ENCODE measurements at places on chromosomes 1 and 21.
A peak's percentile ranks its signal among the peaks of the same experiment; 100 is the strongest.

GRCh38 chr21:42155045-42155855, 63.7 kb upstream of the ABCG1 start:
- no peak for DNase-seq

- DNase-seq: no peak
Measured at GRCh38 chr1:245188403-245188802, 33.6 kb downstream of the KIF26B start.

DNA sequence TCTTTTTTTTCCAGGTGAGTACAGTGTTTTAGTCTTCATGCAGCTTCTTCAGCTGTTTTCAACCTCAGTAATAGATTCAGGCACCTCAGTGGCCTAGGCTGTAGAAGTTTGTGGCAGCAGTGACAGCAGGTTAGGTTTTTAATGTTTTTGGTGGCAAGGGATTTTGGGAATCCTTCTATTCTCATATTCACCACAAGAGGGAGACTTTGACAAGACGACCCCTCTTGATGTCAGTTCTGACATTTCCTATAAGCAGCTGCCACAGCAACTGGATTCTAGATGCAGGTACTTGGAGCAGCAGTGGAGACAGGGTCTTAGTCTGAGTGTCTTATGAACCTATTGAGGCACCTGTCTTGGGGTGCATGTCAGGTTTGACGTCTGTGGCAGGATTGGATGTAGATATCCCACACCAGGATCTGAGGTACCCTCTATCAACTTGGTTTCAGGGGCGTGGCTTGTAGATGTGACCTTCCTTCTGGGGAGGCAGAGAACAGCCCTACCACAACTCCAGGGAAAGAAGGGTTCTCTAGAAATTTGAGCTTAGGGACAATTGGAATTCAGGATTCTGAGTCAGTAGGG, 1104.2 kb upstream of the TMPRSS15 start:
- no peak for DNase-seq

DNA sequence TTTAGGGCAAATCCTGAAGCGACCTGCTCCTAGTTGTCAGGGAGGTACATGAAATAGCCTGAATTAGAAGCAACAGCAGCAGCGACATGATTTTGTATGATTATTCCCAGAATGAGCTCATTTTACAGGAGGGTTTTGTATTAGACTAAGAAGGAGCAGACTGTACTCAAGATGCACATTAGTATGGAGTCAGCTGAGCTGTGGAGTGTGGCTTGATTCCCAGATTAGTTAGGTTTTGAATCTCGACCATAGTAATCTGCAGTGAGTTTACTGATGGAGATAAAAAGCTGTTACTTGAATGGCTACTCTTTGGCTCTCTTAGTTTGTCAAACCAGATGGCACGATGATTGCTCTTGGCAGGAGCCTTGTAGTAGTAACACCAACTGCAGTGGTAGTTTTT, 143.1 kb downstream of the PHTF1 start:
- DNase-seq: no peak

DNA sequence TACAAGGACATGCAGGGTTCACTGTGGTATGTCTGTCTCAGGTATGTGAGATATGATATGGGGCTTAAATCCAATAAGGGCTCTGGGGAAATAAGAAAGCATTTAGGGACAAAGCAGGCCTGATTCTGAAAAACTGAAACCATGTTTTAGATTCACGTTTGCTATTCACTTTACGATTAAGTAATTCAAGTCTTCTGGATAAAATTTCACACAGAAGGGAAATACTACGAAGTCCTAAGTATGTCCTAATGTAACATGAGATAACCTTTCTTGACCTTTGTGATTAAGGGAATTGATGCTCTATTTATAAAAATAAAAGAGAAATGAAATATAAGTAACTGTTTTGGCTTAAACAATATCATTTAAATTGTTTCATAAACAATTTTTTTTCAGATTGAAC, 55.4 kb downstream of the HNRNPR start:
- DNase-seq: no peak

GRCh38 chr21:46397211-46397905, 61.3 kb upstream of the DIP2A start:
- DNase-seq: no peak

DNA sequence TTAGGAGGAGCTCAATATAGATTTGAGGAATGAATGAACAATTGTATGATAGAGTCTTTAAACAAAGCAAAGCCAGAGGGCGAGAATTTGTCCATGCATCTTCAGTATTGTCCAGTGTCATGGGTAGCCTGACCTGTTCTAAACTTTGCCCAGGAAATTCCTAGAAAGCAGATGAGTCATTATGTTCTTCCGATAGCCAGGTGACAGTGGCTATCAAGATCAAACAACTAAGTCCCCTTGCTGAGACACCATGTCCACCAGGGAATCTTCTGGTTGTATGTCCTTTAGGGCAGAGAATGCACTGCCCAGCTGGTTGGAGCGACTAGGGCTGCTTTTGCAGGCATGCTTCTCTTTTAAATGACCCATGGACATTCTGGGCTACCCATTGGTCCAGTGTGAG, 1.8 kb upstream of the SLC26A9 start:
- no peak for DNase-seq

DNA sequence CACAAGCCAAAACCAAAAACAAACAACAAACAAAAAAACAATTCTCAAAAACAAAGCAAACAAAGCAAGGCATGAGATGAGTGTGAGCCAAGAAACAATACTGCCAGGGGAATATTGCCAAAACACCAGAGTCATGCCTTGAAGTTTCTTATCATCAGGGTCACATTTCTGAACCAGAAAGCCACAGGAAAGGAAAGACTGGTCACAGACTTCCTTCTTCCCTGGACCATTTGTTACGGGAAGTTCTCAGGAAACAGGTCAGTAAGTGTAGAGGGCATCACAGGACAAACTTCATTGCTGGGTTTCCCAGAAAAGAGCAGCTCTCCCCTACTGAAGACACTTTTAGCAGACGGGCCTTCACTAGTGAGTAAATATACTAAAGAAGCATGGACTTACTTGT, 191.2 kb downstream of the GABPA start:
- no peak for DNase-seq

- peak; percentile 45 for DNase-seq
Measured at GRCh38 chr1:7247791-7248548, 462.7 kb downstream of the CAMTA1 start.

GRCh38 chr1:244901400-244902015, 37.2 kb upstream of the HNRNPU start:
- no peak for DNase-seq

GRCh38 chr1:93000291-93000690, 39.0 kb upstream of the DIPK1A start:
- DNase-seq: no peak

GRCh38 chr1:205629751-205630150, 2.1 kb downstream of the ELK4 start:
- DNase-seq: no peak

- DNase-seq: no peak
Measured at GRCh38 chr1:183138301-183138700, 47.8 kb upstream of the LAMC2 start.

- no peak for DNase-seq
Measured at GRCh38 chr1:110672001-110672752, 2.6 kb downstream of the KCNA3 start.

DNA sequence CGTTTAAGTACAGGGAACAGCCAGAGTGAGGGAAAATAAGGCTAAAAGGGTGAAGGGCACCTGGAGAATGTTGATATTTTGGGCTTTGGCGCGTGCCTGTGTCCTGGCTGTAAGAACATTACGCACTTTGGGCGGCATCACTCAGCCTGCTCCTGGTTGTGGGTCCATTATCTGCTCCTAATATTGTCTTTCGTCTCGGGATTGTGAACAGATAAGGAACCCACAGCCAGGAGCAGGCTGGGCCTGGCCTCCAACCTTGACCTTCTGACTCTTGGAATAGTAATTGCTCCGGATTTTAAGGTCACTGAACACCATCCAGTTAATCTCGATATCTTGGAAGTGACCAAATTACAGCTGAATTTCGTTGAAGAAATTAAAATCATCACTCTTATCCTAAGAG, 61.9 kb downstream of the TCP10L start:
- no peak for DNase-seq

DNA sequence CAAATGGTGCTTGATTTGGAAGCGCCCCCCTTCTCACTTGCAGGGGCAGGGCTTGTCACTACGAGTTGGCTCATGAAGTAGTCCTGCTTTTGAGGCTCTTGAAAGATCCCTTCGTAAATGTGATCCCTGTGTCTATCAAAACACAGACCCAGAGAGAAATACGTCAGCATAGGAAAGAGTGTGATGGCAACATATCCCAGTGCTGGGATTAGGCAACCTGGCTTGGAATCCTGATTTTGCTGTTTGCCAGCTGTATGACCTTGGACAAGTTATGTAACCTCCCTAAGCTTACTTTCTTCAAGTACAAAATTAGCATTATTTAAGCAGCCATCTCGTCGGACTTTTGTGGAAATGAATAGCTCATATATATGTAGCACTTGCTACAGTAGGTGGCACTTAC, 228.4 kb downstream of the ATG4C start:
- no peak for DNase-seq

GRCh38 chr21:44370027-44370735, 16.8 kb downstream of the TRPM2 start:
- DNase-seq: no peak

DNA sequence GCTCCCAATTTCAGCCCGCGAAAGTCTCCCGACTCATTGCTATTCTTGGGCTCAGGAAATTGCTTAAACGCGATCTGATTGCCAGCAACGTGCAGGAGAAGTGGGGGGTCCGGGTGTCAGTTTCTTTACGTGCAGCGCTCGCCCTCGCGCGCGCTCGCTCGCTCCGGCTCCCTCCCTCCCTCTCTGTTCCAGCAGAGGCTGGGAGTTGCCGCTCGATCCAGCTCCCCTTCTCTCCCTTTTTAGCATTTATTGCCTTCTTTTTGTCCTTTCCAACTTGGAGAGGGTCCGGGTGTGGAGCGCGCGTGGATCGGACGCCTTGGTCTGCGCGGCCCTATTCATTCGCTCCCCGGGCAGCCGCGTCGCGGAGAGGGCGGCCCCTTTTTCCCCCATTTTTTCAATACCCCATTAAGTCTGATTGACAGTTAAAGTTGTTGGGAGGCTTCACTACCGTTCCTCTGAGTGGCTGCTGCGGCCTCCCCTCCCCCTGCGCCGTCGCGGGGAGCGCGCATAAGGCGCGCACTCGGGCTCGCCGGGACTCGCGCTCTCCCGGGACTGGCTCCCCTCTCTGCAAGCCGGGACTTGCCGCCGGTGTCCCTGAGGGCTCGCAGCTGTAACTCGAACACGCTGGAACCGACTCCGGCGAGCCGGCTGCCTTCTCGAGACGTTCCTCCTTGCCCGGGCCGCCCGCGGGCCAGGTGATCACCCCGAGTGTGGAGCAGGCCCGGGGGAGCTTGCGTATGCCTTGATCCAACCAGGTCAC, at the start of gene DHRS3:
TSS of gene DHRS3 (minus strand) at position 310 of the 760 bp plus-strand sequence. CDS start 862 bp downstream, outside the sequence.
- DNase-seq: peak; percentile 48

GRCh38 chr1:44212355-44213221, 683 bp upstream of the DMAP1 start:
- DNase-seq: no peak

DNA sequence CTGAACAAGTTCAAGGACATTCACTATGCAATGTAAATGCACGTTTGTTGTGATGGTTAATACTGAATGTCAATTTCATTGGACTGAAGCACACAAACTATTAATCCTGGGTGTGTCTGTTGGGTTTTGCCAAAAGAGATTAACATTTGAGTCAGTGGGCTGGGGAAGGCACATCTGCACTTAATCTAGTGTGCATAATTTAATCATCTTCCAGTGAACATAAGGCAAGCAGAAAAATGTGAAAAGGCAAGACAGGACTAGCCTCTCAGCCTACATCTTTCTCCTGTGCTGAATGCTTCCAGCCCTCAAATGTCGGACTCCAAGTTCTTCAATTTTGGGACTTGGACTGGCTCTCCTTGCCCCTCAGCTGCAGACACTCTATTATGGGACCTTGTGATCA, 40.1 kb downstream of the PRPF38A start:
- DNase-seq: no peak

DNA sequence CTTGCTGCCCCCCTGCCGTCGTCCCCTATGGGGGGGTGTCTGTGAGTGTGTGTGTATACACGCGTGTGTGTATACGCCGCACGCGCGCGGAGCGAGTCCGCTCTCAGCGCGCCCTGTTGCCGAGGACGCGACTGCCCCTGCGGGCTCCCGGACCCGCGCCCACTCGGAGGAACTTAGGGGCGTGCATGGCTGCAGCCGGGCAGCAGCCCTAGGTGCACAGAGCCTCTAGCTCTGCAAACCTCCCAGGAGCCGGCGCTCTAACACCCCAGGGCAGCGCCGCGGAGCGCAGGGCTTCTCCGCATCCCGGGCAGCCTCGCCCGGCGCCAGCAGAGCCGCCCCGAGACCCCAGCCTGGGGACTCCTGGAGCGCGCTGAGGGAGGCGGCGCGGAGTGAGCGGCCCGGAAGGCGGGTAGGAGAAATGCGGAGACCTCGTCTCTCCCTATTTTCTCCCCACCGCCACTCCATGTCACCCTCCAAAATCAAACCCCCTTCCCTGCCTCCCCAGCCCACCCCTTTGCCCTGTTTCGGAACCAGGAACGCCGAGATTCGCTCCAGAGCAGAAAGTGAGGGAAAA, 574 bp downstream of the ITPKB start:
- peak; percentile 79 for DNase-seq

GRCh38 chr1:153849487-153850185, 73.1 kb downstream of the GATAD2B start:
- DNase-seq: no peak

GRCh38 chr1:5238351-5239130, 584.1 kb downstream of the AJAP1 start:
- DNase-seq: no peak

- DNase-seq: peak; percentile 69
Measured at GRCh38 chr1:178532392-178532791, 19.5 kb downstream of the TEX35 start.

- DNase-seq: no peak
Measured at GRCh38 chr1:149845416-149845815, 54.0 kb upstream of the BOLA1 start.

- no peak for DNase-seq
Measured at GRCh38 chr1:36178471-36179219, 22.7 kb downstream of the MAP7D1 start.

- no peak for DNase-seq
Measured at GRCh38 chr1:202615501-202616354, 94.5 kb downstream of the SYT2 start.

DNA sequence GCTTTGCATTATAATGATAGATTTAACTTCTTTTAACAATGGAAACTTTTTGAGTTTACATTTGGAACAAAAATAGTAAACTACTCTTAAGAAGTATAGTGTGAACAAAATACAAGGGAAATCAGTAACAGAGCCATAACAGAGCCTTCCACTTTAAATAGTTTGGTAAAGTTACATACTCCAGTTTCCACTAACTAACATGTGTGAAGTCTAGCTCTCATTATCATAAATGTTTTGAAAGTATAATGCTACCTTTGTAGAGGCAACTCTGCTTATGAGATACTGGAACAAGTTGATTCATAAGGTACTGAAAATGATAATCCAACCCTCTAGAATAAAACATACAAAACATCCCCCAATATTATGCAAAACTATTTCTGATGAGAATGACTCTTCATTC, 1155.1 kb upstream of the ADGRL2 start:
- DNase-seq: no peak

All from C1 segment of cervical spinal cord (tissue), 14 donors.